Skin of body (tissue), 3 donors: ENCODE measurements at places on chromosomes 5 and 9. TPM values are rescaled to one million over a fixed set of nuclear protein-coding genes. Genes with fewer than 3 reads are reported as not detected.

CCL28 gene
- total RNA-seq, result 4.3 TPM

ACTBL2 gene
- total RNA-seq, result 5.8 TPM

QRFP gene
- not detected for total RNA-seq

SLC31A2 gene
- 17.0 TPM for total RNA-seq

NDUFB6 gene
- total RNA-seq, result 29.7 TPM

SLC6A3 gene
- total RNA-seq, result not detected

IL9 gene
- not detected for total RNA-seq

RALGDS gene
- 47.4 TPM for total RNA-seq

GABRG2 gene
- not detected for total RNA-seq

SPAG8 gene
- total RNA-seq, result 1.2 TPM

EIF4E1B gene
- total RNA-seq, result not detected

KCNIP1 gene
- 2.5 TPM for total RNA-seq

FOXE1 gene
- total RNA-seq, result 3.6 TPM

GOLGA2 gene
- total RNA-seq, result 131 TPM

BTNL9 gene
- total RNA-seq, result 19.6 TPM

DNM1 gene
- total RNA-seq, result 58.4 TPM

GAS1 gene
- 97.8 TPM for total RNA-seq

CTSV gene
- total RNA-seq, result 75.6 TPM

ZDHHC11B gene
- 0.89 TPM for total RNA-seq

PCDHGA12 gene
- total RNA-seq, result 3.9 TPM

KLF4 gene
- total RNA-seq, result 75.1 TPM

TSLP gene
- total RNA-seq, result 0.59 TPM

LOX gene
- 170 TPM for total RNA-seq

DDX4 gene
- not detected for total RNA-seq

BTNL3 gene
- total RNA-seq, result not detected

COL5A1 gene
- total RNA-seq, result 349 TPM

PCDH12 gene
- 8.2 TPM for total RNA-seq

PCDHGC3 gene
- 36.7 TPM for total RNA-seq

SAXO1 gene
- total RNA-seq, result 0.10 TPM

QSOX2 gene
- total RNA-seq, result 7.8 TPM

WDR55 gene
- 11.8 TPM for total RNA-seq

PIK3R1 gene
- 85.4 TPM for total RNA-seq

ST8SIA4 gene
- 10.9 TPM for total RNA-seq

TYRP1 gene
- total RNA-seq, result 73.9 TPM

PCA3 gene
- 0.20 TPM for total RNA-seq

CENPK gene
- 20.3 TPM for total RNA-seq

ZBTB34 gene
- 19.3 TPM for total RNA-seq

DPYSL3 gene
- total RNA-seq, result 71.4 TPM

CDC20B gene
- not detected for total RNA-seq

AGXT2 gene
- not detected for total RNA-seq

GPR151 gene
- total RNA-seq, result not detected

NR2F1-AS1 gene
- 5.4 TPM for total RNA-seq

ACSL6 gene
- 3.7 TPM for total RNA-seq
